ENCODE measurements at places on chromosomes 6 and 20.

GRCh38 chr20:45589725-45590124 lies 10.6 kb upstream of the WFDC8 start:
- no peak for DNase-seq

GRCh38 chr6:39792540-39793450 lies 619 bp downstream of the DAAM2 start:
- DNase-seq, result no peak

GRCh38 chr6:105949869-105950268 lies 136.3 kb upstream of the PRDM1 start:
- no peak for DNase-seq

GRCh38 chr6:155177363-155177961 lies 86.4 kb upstream of the CLDN20 start:
- peak; percentile 22 for DNase-seq

- DNase-seq, result no peak
These were observed 70.6 kb upstream of the SOX4 start for GRCh38 chr6:21522797-21523456.

DNA sequence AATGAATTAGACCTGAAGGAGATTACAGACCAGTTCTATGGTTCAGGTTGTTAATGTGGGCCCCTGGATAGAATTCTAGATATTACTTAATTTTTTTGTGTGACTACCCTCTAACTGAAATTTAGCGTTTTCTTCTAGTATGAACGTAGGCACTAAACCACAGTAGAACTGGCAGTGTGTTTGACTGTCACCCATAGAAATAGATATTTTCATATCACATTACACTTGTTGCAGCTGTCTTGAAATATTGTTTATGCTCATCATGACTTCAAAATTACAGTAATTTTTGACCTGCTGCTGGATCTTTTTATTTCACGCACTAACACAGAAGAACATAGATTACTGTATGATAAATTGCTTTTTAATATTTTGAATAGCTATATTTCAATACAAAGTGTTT lies 31.6 kb downstream of the E2F3 start:
- no peak for DNase-seq

DNA sequence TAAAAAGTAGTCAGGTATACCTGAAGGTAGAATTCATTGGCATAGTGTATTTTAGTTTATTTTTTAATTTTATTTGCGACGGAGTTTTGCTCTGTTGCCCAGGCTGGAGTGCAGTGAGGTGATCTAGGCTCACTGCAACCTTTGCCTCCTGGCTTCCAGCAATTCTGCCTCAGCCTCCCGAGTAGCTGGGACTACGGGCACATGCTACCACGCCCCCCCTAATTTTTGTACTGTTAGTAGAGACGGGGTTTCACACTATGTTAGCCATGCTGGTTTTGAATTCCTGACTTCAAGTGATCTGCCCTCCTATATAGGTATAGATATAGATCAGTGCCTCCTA lies 102.8 kb upstream of the PRSS16 start:
- no peak for DNase-seq

- DNase-seq, result no peak
These were observed 1.0 kb downstream of the TRERF1 start for GRCh38 chr6:42450477-42451332.

GRCh38 chr6:134774201-134774638 lies 175.7 kb downstream of the ALDH8A1 start:
- no peak for DNase-seq

GRCh38 chr6:151096255-151096612 lies 143.5 kb upstream of the AKAP12 start:
- no peak for DNase-seq

GRCh38 chr20:61896058-61896961 lies 169.4 kb downstream of the TAF4 start:
- no peak for DNase-seq

GRCh38 chr6:97594844-97595243 lies 311.8 kb upstream of the MMS22L start:
- no peak for DNase-seq

DNA sequence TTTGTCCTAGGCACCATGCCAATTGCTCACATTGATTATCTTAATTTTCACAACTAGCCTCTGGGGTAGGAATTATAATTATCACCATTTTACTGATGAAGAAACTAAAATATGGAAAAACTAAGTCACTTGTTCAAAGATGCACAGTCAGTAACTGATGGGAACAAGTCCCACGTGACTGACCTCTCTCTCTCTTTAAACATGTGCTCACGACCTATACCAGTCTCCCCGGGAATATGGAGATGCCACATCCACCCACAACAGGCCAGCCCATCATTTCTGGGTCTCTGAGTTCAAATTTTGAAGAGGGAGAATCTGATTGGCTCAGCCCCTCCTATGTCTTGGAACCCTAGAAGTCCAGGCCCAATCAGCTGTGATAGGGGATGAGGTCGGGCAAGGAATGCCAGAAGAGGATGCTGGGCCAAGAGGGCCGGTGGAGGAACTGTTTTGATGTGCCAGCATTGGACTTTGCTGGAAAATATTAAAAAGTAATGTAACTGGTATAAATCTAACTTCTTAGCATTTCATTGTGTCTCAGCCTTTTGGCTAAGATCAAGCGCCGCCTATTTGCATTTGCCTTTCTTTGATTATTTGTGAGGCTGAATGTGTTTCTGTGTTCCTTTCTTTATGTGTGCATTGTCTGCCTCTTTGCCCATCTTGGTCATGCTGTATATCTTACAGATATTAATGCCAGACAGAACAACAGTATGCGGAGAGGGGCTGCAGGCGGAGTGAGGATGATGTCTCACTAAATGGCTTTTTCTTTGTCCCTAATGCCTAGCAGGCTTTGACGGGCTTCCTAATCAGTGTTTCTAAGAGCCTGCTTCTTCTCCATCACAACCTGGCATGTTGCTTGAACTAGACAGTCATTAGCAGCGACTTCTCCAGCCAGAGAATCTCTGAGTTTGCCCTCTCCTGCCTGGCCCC lies 126.6 kb downstream of the VEGFA start:
- DNase-seq, result no peak

GRCh38 chr20:37439223-37439933 lies 81.7 kb upstream of the NNAT start:
- no peak for DNase-seq

DNA sequence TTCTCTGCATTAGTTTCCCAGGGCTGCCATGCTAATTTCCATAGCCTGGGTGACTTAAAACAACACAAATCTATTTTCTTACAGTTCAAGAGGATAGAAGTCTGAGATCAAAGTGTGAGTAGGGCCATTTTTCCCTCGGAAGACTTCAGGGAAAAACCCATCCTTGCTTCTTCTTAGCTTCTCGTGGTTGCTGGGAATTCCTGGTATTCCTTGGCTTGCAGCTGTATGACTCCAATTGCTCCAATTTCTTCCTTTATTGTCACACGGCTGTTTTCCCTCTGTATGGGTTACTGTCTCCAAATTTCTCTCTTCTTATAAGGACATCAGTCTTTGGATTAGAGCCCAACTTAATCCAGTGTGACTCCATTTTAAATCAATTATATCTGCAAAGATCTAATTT lies 128.4 kb upstream of the JAG1 start:
- no peak for DNase-seq
